ENCODE measurements at places on chromosomes 3 and 15. TPM values are rescaled to one million over a fixed set of nuclear protein-coding genes. Genes with fewer than 3 reads are reported as not detected.

The GOLGA8Q gene
- total RNA-seq: 0.18 TPM

The RHOA gene
- 897 TPM for total RNA-seq

The TRIM42 gene
- not detected for total RNA-seq

The APH1B gene
- 7.7 TPM for total RNA-seq

The COL8A1 gene
- total RNA-seq: 119 TPM

The ERC2 gene
- 0.18 TPM for total RNA-seq

The HDC gene
- not detected for total RNA-seq

The NKTR gene
- 24.0 TPM for total RNA-seq

The TEX55 gene
- not detected for total RNA-seq

DNA sequence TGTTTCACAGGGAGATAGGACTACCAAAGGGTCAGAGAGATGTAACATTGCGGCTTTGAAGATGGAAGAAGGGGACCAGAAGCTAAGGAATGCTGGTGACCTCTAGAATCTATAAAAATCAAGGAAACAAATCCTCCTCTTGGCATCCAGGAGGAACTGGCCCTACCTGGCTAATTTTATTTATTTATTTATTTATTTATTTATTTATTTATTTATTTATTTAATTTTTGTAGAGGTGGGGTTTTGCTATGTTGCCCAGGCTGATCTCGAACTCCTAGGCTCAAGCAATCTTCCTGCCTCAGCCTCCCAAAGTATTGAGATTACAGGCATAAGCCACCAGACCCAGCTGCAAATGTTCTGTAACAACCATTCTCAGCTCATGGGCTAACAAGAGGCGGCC, 19.7 kb downstream of the MYL3 start:
- DNase-seq: no peak

DNA sequence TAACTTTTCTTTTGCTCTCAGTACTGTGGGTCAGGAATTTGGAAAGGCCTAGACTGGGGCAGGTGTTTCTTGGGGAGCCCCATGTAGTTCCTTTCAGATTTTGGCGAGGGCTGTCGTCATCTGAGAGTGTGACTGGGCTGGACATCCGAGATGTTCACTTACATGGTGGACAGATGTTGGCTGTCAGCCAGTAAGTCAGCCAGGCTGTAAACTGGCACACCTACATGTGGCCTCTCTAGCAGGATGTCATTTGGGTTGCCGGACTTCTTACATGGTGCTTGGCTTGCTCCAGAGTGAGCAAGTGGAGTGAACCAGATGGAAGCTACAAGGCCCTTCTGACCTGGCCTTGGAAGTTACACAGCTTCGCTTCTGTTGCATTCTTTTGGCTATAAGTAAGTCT, 20.7 kb downstream of the TATDN2 start:
- DNase-seq: no peak

DNA sequence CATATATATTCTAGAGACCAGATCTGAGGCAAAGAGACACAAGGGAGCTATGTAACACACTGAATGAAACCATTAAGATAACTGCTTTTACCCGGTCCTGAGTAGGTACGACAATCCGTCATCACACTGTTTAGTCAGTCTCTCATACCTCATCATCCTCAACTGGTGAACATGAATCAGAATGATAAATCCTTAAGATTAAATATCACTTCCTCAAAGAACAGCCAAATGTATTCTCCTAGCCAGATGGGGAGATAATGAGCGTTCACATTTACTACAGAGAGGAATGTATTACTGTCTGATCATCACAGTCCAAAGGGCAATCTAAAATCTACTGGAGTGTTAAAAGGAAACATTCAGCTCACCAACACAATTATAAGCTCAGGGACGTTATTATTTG, 319.4 kb upstream of the STAC start:
- no peak for DNase-seq

- DNase-seq: peak; percentile 52
Observed at GRCh38 chr3:113441051-113441770, at the start of gene CFAP44. Gene CFAP44 (minus strand): TSS chr3:113441493. CDS start chr3:113433664, 7,829 bp downstream.

- peak; percentile 71 for DNase-seq
Observed at GRCh38 chr15:73987681-73988444, 4.2 kb downstream of the STOML1 start.

GRCh38 chr15:64163659-64164362, 989 bp upstream of the PPIB start:
- no peak for DNase-seq

- no peak for DNase-seq
Observed at GRCh38 chr3:101976473-101976872, 127.2 kb downstream of the NFKBIZ start.

DNA sequence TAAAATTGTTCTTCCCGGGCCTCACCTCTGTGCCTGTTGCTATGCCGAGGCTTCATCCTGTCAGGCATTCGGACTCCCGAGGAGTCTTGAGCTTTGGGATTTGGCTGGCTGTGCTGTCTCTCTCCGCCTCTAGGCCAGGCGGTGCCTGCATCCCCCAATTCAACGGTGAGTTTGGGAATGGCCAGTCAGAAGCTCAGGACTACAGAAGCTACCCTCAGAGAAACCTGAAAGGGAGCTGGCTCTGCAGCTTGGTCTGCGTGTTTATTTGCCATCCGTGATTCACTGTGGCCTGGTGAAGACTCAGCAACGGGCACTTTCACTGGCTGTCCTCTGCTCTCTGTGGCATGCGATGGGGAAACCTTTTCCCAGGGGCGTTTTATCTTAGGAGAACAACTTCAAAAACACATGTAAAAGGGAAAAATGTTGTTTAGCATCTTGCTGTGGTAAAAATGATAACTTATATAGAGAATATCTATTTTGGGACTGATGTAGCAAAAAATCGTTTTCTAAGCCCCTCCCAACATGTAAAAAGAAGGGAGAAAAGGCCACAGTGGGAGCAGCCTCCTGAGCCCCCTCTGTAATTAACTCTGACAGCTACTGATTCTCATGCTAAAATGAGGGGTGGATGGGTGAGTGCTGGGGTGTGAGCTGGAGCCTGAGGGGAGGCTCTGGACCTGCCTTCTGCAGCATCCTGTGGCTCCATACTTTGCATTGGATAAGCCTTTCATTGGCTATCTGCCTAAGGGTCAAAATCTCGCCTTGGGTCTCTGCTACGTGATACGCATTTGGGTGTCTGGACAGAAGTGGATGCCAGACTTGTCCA, 103.4 kb upstream of the KLHL25 start:
- no peak for DNase-seq

GRCh38 chr3:124391774-124392173, 338.5 kb upstream of the UMPS start:
- no peak for DNase-seq

DNA sequence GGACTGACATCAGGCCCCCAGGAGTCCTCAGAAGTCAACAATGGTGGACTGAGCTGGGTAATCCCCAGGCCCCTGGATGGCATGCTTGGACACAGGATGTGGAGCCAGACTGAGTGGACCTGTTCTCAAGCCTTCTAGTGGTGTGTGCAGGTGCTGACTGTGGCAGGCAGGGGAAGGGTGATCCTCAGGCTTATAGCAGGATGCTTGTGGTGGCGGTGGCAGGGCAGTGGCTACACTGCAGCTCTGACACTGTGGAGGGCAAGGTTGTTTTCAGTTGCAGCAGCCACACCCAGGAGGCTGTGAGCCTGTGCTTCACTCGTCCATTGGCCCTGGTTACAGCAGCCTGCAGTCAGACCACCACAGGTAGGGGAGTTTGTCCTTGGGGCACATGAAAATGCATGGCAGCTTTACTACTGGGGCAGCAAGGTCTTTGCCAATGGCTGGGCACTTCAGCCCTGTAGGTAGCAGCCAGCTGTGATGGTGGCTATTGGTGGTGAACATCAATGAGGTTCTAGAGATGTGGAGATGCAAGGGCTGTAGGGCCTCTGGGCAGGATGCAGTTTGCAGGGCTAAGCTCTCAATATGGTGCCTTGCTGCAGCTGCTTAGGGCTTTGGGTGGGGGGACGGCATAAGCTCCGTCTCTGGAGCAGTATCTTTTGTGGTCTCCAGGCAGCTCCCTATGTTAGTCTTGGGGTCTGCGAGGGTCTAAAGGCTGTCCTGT, 17.5 kb upstream of the MYO5A start:
- no peak for DNase-seq

DNA sequence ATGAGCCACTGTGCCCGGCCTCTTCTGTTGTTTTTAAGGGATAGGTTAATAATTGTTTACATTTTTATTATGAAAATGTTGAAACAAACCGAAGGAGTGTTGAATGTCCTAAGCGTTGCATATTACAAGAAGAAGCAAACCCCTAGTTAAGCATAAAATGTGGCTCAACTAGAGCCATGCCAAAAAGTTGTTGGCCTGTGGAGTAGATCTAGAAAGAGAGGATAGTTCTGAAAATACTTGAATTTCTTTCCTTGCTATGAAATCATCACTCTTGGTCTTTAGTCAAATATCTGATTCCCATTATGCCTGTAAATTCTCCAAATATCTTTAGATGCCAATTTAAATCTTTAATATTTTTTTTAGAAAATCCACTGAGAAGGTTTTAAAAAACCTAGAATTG, 12.8 kb downstream of the RBP2 start:
- DNase-seq: no peak

DNA sequence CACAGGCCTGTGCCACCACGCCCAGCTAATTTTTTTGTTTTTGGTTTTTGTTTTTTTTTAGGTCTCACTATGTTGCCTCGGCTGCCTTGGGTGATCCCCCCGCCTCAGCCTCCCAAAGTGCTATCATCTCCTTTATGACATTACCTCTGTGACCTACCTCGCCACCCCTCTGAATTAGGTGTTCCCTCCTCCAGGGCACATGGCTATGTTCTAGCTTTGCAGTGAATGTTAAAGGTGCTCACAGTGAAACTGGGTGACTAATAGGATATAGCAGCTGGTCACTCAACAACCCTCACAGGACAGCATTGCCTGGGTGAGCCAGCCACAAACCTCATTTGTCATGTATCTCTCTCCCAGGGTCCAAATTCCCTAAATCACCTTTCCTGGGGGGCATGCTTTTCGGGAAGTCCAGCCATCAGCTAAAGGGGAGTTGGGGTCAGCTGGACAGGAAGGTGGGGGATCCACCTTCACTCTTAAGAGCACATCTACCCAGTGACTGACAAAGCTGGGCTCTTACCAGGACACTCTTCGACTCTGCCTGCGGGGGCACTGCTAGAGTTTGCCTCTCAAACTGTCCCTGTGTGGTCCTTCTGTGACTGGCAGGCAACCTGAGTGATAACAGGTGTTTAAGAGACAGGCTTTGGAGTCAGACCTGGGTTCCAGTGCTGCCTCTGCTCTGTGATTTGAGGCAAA, 1.6 kb upstream of the TTLL3 start:
- peak; percentile 43 for DNase-seq

DNA sequence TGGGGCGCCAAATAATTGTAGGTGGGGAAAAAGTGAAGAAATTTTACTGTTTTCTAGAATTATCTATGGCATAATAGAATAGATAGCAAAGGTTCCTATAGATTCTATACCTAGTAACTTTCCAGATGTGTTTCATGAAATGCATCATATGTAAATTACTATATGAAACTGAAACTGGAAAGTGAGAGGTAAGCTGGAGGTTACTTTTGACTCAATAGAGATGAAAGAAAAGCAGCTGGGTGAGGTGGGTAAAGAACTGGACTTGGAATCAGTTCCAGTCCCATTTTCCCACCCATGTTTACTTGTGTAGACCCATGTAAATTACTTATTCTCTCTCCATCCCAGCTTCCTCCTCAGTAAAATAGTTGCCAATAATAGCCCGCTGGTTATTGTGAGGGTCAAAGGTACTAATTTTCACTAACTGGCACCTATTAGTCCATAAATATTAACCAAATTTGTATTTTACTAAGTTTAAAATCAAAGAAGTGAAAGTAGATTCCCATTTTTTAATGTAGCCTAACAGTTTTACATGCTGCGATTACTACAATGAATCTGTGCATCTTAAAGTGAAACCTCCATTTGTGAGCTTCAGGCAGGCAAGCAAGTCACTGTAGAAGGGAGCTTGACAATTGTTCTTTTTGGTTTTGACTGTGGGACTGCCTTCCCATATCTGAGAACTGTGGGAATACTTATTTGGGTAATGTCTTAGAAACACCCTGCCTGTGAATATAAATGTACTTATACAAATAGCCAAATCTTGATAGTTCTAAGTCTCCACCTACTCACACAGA, 312.1 kb downstream of the SLC9A9 start:
- DNase-seq: no peak

DNA sequence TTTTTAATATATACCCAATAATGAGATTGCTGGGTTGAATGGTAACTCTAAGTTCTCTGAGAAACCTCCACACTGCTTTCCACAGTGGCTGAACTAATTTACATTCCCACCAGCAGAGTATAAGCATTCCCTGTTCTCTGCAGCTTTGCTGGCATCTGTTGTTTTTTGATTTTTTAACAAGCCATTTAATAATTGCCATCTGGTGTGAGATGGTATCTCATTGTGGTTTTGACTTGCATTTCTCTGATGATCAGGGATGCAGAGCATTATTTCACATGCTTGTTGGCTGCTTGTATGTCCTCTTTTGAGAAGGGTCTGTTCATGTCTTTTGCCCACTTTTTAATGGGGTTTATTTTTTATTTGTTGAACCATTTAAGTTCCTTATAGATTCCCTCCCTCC, 75.0 kb upstream of the EPHB3 start:
- no peak for DNase-seq

DNA sequence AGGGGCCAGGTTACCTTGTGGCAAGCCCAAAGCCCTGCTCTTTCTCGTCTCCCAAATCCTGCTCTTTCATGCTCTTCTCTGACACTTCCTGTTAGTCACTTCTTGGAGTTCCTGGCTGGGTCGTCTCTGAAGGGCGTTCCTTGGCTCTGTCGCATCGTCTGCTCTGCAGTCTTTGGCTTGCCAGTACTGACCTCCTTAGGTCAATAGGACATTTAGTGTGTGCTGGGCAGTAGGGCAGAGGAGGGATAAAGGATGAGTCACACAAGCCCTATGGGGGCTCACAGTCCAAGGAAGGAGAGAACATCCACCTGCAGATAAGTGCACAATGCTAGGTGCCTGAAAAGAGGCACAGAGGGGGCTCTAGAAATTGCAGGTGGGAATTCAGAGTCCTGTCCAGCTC, 87.5 kb downstream of the FAM43A start:
- DNase-seq: no peak

- DNase-seq: no peak
Observed at GRCh38 chr3:193932576-193932975, 203.4 kb upstream of the HES1 start.

DNA sequence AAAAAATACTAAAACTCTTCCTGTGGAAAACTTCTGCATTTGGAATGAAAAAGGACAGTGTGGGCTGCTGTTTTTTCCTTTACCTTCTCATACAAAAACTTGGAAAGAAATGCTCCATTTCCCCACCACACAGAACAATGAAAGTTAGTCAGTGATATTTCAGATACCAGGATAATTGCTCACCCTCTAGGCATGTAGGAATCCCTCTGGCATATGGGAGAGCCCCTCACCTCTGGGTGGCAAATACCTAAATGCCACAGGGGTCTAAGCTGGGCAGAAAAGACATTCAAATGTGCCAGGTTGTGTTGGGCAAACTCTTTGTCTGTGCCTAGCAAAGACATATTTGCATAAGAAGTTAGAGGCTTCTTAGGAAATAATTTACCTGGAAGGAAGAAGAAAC, 560.3 kb upstream of the NR2F2 start:
- DNase-seq: peak; percentile 32

GRCh38 chr3:48612309-48612708, 2.9 kb upstream of the UQCRC1 start:
- peak; percentile 45 for DNase-seq

GRCh38 chr3:61768284-61769037, 207.1 kb downstream of the PTPRG start:
- peak; percentile 11 for DNase-seq

GRCh38 chr3:137204409-137204808, 246.6 kb downstream of the IL20RB start:
- DNase-seq: no peak

GRCh38 chr3:34856081-34856947, 783.0 kb upstream of the ARPP21 start:
- no peak for DNase-seq

GRCh38 chr15:27686369-27686768, 412.7 kb downstream of the OCA2 start:
- DNase-seq: peak; percentile 34
